ENCODE measurements at places on chromosomes 3 and 15.

GRCh38 chr3:138950006-138950644 lies 3.1 kb downstream of the FOXL2NB start:
- no peak for DNase-seq

- no peak for DNase-seq
Measured at GRCh38 chr15:75145027-75145841, 56.4 kb upstream of the C15orf39 start.

GRCh38 chr15:94692710-94693109 lies 461.3 kb downstream of the MCTP2 start:
- no peak for DNase-seq

GRCh38 chr15:49621887-49622286 lies 1.0 kb downstream of the DTWD1 start:
- DNase-seq, result no peak

DNA sequence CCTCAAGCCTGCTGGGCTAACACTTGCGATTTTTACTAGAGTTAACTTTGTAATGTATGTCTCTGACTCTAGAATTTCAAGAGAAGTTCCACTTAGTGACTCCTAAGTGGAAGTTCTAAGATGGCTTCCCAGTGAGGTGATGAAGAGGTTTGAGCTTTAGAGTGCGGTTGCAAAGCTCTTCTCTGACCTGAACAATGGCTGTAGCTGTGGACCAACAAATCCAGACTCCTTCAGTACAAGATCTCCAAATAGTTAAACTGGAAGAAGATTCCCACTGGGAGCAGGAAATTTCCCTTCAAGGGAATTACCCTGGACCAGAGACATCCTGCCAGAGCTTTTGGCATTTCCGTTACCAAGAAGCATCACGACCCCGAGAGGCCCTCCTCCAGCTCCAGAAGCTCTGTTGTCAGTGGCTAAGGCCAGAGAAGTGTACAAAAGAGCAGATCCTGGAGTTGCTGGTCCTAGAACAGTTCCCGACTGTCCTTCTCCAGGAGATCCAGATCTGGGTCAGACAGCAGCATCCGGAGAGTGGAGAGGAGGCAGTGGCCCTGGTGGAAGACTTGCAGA lies 22.3 kb downstream of the WDR73 start:
- no peak for DNase-seq

DNA sequence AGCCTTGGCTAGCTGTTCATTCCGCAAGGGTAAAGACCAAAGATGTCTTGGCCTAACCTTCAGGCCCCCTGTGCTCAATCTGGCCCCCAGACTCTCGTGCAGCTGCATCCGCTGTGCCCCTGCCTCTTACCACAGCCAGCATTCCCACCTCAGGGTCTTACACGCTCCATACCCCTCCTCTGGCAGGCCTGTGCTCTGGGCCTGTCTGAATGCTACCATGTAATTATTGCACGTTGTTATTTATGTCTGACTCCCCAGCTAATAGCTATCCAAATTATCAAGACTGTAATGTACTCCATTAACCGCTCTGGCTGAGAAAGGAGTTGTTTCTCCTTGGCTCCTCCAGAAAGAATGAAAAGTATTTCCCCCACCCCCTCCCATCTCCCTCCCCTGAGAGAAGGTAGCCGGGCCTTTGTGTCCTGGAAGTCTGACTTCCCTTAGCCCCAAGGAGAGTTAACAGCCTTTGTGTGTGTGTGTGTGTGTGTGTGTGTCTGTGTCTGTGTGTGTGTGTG lies 54.5 kb upstream of the UBE2E1 start:
- DNase-seq, result no peak

DNA sequence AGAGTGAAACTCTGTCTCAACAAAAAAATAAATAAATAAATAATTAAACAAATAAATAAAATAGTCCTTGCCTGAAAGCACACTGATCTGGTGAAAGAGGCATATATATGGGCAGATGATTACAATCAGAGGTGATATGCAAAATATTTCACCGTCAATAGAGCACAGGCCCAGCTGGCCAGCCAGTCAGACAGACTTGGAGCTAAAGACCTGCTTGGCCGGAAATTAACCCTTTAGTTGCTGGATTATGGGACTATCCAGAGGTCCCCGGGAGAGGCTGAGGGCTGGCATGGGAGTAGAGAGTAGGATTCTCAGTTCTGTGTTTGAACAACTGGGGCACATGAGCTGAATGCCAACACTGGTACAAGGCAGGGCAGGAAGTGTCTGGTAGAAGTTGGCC lies 59.1 kb upstream of the CTNNB1 start:
- DNase-seq, result no peak

DNA sequence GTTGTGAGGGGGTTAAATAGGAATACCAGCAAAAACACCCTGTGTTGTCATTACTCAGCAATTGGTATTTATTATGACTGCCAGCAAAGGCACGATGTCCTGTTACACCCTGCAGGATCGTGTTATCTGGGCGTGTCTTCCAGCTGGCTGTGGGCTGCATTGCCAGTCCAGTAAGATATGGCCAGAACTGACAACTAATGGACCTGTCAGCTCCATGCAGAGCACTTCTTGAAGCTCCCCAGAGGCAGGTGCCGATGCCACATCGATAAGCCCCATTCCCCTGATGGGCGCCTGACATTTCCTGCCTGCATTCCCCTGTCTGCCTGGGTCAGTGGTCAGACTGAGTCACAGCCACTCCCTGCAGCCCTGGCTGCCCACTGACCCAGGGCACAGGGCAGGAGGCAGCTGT lies 79.7 kb upstream of the RASGRF1 start:
- no peak for DNase-seq

DNA sequence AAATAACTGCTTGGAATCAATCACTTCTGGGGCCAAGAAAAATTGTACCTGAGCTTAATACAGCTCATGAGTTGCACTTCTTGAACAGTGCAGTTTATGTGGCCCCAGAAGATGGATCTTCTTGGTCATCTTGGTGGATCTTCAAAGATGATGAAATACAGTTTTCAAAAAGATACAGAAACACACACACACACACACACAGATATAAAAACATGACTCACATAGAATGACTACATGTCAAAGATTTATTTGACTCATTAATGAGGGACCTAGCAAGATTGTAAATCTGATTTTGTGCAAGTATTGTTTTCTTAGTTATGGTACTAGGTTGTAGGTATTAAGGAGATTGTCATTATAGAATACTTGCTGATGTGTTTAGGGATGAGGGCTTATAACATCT lies 32.6 kb downstream of the PDCD6IP start:
- DNase-seq, result no peak

DNA sequence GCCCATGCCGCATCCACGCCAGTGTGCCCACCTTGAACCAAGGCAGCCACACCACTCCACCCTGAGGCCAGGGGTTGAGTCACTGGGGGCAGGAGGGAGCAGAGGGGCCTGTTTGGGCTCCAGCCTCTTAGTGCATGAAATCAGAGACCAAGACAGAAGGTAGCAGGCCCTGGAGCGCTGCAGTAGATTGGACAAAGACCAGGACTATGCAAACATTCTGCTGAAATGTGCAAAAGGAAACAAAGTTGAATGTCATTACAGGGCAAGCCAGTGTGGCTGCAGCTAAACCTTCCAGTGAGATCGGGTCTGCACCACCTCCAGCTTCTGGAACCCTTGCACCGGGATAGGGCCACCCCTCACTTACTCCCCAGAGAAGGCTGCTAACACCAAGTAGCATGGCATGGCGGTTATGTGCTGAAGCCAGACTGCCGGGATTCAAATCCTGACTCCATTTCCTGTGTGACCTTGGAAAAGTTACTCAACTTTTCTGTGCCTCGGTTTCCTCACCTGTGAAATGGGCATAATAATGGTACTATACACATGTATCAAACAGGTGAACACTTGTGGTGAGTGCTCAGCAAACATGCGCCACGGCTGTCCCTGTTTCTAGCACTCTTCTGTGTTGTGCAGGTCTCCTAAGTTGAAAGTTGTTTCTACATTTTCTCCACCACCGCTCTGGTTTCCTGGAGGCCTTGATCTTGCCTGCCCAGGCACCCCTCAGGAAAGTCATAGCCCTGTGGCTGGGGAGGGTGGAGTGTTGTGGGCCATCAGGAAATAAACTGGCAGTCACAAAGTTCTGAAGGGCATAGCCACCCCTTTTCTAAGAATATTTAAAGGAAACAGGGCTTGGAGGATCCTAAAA lies 25.0 kb upstream of the GP9 start:
- DNase-seq, result no peak

DNA sequence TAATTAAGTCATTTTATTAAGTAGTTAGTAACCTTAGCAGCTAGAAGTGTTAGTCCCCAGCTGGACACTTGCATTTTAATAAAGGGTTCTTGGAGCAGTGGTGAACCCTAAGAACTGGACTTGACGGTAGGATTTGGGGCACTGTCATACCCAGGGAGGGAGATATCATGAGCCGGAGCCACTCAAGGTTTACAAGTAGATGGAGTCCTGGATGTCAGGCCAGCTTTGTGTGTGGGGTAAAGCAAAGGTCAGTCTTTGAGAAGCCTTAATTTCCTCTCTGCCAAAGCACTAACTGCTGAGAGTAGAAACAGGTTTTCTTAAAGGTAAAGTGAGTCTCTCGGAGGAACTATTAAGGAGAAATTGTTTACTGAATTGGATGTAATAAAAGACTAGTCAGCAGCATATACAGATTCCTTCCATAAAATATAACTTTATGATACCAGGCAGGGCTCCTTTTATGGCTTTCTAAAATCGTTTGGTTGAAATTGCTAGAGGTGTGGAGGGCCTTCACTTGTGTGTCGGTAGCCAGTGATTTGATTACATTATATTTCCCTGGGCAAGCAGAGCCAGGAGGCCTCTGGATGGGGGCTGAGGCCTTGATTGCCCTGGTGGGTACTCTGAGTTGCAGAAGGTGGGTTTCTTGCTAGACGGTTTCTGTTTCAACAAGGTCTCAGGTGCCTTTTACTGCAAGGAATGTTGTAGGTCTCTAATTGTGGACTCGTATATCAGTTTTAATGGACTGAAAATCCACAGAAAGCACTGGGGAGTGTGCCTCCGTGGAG lies 23.1 kb downstream of the SQOR start:
- DNase-seq, result no peak

- no peak for DNase-seq
Measured at GRCh38 chr3:195017151-195017550, 253.8 kb downstream of the XXYLT1 start.

GRCh38 chr3:51966922-51967383 lies 301 bp downstream of the PCBP4 start:
- no peak for DNase-seq

DNA sequence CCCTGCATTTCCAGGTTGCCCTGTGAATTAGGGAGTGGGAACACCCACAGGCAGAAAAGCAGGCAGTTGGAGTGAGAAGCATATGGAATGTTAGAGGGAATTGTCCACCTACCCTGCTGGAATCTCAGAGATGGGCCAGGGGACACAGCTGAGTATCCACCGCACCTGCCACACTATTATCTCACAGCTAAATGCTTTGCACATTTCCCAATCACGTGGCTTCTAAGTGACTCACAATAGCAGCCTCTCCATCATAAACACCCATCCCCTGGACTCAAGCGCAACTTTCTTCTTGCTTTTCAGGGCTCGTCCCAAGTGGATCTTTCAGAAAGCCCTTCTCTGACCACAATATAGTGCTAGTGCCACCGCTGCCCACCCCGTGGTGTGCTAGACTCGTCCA lies 389.0 kb upstream of the LMCD1 start:
- DNase-seq, result no peak

- no peak for DNase-seq
Measured at GRCh38 chr3:69368129-69368741, 17.7 kb downstream of the FRMD4B start.

GRCh38 chr3:158532099-158532734 lies 38.8 kb upstream of the MLF1 start:
- no peak for DNase-seq

- DNase-seq, result no peak
Measured at GRCh38 chr3:182482705-182483104, 310.6 kb upstream of the ATP11B start.

GRCh38 chr3:141632779-141633374 lies 105.2 kb upstream of the RNF7 start:
- DNase-seq, result no peak

- DNase-seq, result no peak
Measured at GRCh38 chr3:196051282-196052076, 30.4 kb downstream of the TFRC start.

DNA sequence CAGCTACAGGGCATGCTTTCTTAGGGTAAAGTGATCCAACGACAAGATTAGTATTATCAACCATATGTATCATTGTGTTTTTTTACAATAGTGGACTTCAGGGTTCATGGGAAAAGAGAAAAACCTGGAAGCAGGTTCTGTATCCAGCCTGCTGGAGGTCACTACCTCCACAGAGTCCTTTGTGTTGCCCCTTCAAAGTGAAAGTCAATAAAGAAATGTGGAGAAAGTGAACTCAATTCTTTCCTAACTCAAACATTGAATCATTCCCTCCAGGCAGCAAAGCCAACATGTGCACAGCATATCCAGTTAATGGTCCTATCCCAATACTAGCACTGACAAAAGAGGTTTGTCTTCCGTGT lies 45.4 kb downstream of the FGF7 start:
- no peak for DNase-seq

DNA sequence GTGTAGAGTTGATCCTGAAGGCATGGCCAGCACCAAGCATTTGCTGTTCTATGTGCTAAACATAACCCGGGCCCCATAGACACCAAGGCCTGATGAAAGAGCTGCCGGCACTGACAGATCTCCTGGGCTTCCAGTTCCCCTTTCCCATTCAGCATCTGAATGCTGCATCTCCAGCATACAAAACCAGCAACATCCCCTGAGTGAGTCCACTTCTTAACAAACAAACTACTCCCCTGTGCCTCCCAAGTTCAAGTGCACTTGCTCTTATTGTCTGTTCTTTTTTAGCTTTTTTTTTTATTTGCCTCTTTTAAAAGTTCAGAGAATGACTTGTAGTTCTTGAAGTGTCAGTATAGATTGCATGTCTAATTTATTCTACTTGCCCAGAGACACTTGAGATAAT lies 156.0 kb downstream of the EDEM1 start:
- DNase-seq, result no peak

- no peak for DNase-seq
Measured at GRCh38 chr15:47035475-47036406, 681.6 kb upstream of the SEMA6D start.

DNA sequence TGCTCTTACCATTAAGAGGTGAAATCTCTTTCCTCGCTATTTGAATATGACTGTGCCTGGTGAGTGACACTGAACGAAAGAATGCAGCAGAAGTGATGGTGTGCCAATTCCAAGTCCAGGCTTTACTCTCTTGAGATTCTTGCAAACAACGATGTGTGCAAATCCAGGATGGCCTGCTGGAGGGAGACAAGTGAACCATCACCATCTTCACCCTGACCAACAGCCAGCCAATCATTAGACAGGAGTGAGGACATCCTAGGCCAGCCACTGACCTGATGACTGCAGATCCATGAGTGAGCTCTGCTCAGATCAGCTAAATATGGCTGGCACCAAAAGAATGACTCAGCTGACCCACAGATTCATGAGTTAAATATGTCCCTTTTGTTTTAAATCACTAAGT lies 878.0 kb downstream of the PDCD6IP start:
- no peak for DNase-seq

GRCh38 chr3:122858373-122858772 lies 63.5 kb downstream of the SLC49A4 start:
- DNase-seq, result no peak

- no peak for DNase-seq
Measured at GRCh38 chr3:14452740-14453710, 50.6 kb downstream of the SLC6A6 start.

GRCh38 chr3:153919773-153920172 lies 201.4 kb upstream of the ARHGEF26 start:
- no peak for DNase-seq

GRCh38 chr3:85725809-85726208 lies 767.0 kb downstream of the CADM2 start:
- DNase-seq, result no peak
